Mesenteric fat pad (tissue), 1 donor: ENCODE measurements at places on chromosomes 5 and 9. TPM values are rescaled to one million over a fixed set of nuclear protein-coding genes. Genes with fewer than 3 reads are reported as not detected.

DNA sequence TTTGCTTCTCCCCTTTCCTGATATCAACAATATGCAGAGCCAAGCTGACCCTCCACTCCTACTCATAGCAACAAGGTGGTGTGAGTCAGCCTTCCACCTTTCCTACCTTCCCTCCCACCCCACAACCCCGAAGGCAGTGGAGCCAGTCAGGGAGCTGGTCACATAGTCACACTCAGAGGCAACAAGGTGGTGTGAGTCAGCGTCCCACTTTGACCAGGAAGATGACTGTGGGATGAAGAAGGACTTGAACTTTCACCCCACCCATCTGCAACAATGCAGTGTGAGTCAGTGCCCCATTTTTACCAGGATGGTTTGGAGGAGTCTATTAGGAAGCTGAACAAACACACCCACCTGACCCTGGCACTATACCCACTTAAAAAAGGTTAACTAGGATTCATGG lies 30.1 kb upstream of the ZNF782 start:
- DNase-seq, result no peak

- DNase-seq, result no peak
Measured at GRCh38 chr9:71685394-71685793, 82.9 kb downstream of the CEMIP2 start.

DNA sequence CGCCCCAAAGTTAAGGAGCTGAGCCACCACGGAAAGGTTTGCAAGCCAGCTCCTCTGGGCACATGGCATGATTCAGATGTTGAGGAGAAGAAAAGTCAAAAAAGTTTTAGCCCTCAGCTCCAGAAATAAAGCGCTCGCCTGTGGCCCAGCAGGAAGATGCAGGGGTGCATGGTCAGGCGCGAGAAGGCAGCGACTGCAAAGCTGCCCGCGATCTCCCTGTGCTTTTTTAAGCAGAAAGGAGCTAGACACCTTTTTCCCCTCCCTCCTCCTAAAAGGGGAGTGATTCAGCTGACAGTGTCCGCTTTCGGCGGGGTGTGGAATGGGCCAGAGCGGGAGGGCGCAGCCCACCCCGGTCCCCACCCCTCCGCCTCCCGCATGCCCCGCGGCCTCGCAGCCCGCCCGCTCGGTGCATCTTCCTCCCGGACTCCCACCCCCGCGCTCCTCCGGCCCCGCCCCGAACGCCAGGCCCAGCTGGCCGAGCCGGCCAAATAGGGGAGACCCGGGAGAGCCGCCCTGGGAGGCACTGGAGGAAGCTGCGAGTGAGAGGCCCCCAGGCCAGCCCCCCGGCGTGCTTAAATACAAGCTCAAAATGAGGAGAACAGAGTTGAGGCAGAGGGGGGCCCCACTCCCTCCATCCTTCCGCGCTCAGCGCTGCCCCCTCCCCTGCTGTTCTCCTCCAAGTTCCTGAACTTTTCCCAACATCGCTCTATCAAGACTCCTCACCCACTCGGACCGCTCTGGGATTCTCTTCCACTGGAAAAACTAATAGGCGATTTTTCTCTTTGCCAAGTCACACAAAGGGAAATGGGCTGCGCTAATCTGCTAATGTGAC lies at the start of gene ADAMTS12:
Gene ADAMTS12 (minus strand): TSS at position 203 of the 832 bp plus-strand sequence. CDS start 134 bp downstream, at position 69.
- DNase-seq, result no peak

GRCh38 chr5:33490071-33490665 lies 49.4 kb downstream of the TARS1 start:
- no peak for DNase-seq

DNA sequence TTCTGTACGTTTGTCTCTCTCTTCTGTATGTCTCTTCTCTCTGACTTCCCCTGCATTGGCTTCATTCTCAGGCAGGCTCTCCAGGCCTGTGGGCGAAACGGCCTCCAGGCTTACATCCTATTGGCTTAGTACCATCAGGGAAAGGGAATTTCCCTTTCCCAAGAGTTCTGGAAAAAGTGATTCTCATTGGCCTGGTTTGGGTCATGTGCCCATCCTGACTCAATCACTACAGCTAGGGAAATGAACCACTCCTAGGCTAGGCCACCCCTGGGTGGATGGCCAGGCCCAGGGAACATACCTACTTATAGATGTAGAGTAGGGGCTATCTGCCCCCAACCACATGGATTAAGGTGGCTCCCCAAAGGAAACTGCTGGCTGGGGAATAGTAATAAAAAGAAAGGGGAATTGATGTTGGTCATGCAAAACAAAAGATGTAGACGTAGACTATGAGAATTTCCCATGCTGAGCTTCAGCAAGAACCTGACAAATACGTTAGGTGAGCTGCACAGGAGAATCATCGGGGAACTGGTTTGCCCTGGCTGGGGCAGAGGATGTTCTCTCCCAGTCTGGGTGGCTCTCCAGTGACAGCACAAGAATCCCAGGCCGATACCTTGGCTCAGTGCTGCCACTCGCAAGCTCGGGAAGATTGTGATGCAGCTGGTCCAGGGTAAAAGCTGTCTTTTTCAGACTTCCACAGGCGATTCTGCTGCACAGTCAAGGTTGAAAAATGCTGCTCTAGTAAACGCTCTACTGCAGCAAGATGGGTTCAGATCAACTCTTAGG lies 3.7 kb upstream of the EGR1 start:
- DNase-seq, result no peak

GRCh38 chr9:37144762-37145161 lies 24.4 kb downstream of the ZCCHC7 start:
- DNase-seq, result no peak

The CHSY3 gene
- total RNA-seq, result 4.8 TPM

GRCh38 chr9:37913480-37914153 lies 9.7 kb upstream of the SLC25A51 start:
- DNase-seq, result peak; percentile 91

DNA sequence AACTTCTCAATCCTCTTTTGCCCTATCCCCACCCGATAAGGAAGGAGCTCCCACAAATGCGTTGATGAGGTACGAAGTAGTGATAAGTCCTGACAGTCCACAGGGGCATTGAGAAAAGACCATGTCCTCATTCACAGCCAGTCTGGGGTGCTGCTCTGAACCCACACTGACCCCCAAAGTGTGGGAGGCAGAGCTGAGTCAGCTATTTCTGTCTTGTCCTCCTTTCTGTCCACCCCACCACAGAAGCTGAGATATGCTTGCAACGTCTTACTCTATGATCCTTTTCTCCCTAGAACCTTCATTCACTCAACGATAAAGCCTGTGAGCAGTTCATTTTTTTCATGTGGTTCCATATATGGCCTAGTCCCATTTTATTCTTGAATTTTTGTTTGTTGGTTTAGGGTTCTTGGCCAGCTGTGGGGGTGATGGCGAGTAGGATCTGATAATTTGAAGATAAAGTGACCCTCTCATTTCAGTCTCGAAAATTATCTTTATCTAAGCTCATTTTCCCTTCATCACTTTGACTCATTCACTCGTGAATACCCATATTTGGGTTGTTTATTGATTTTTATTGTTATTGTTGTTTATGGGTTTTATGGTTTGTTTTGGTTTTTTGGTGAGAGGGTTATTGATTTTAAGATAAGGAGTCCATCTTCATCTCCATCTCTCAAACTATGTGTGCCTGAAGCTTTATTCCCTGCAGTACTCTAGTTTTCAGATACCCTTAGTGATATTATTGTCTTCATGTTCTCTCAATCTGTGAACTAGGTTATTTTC lies 58.5 kb upstream of the ZNF366 start:
- DNase-seq, result no peak
